ENCODE measurements at places on chromosomes 6 and 20.

DNA sequence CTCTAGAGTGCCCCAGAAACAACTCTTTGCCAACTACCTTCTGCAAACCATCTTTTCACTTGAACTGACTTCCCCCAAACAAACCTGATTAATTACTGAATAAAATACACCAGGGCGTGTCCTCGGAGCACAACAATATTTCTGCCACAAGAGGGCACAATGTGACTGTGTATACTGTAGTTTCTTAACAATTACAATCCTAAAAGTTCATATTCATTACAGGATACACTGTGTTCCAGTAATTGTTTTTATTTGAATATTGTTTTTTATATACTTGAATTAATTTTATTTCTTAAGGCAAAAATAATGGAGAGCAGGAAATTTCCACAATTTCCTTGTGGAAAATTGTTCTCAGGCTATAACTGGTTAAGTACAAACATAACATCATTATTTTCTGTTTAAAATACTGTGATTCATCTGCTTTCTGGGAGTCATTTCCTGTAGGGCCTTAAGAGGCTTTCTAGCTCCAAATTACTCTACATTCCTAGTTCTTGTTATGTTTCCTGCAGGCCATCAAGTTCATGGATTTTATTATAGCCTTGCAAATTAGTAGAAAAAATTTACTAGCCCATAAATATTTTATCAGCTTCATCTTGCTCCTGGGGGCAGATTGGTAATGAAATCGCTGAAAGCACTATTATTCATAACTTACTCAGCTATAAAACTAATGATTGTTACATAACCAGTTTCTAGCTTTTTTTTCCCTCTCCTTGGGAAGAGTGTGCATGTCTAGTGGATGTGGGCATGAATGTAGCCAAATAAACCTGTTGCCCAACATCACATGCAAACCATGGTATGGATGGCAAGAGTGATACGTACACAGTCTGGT lies 51.9 kb upstream of the SLC22A16 start:
- peak; percentile 29 for DNase-seq

GRCh38 chr6:39932386-39932910 lies 1.8 kb downstream of the MOCS1 start:
- DNase-seq: no peak

DNA sequence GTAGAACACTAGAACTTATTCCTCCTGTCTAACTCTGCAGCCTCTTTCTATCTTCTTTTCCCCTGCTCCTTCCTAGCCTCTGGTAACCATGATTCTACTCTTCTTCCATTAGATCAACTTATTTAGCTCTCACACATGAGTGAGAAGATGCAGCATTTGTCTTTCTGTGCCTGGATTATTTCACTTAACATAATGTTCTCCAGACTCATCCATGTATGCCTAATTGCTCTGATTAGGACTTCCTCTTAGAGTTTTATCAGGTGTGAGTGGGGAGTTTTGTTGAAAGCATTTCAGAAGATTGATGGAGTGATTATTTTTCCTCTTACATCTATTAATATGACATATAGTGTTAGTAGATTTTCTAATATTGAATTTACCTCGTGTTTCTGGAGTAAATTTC lies 140.4 kb downstream of the CDKAL1 start:
- no peak for DNase-seq

- DNase-seq: no peak
Observed at GRCh38 chr6:162898011-162898410, 170.2 kb downstream of the PACRG start.

DNA sequence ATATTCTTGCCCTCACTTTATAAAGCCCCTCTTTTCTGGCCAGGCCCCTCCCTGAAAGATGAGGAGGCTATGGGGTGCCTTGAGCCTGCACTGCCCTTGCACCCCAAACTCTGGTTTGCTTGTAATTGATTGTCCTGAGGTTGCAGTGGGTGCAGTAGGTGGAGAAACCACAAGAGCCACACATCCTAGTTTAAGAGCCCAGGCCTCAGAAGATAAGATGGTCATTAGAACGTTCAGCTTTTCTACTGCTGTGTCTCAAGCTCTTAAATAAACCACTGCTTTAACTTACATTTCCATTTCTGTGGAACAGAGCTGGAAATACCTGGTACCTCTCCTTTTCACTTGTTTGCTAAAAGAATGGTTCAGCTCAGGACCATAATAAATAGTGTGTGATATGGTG lies 9.0 kb downstream of the MRAP2 start:
- DNase-seq: no peak

- no peak for DNase-seq
Observed at GRCh38 chr20:58109918-58110635, 118.4 kb downstream of the ANKRD60 start.

- DNase-seq: no peak
Observed at GRCh38 chr20:32474717-32474966, 110.5 kb downstream of the NOL4L start.

DNA sequence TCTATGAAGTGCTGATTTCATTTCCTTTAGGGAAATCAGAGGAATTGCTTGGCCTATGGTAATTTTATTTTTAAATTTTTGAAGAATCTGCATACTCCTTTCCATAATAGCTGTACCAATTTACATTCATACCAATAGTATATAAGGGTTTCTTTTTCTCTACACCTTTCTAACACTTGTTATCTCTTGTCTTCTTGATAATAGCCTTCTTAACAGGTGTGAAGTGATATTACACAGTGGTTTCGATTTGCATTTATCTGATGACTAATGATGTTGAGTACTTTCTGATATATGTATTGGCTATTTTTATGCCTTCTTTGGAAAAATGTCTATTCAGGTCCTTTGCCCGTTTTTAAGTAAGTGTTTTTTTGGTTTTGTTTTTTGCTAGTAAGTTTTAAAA lies 40.8 kb downstream of the SMAP1 start:
- no peak for DNase-seq

DNA sequence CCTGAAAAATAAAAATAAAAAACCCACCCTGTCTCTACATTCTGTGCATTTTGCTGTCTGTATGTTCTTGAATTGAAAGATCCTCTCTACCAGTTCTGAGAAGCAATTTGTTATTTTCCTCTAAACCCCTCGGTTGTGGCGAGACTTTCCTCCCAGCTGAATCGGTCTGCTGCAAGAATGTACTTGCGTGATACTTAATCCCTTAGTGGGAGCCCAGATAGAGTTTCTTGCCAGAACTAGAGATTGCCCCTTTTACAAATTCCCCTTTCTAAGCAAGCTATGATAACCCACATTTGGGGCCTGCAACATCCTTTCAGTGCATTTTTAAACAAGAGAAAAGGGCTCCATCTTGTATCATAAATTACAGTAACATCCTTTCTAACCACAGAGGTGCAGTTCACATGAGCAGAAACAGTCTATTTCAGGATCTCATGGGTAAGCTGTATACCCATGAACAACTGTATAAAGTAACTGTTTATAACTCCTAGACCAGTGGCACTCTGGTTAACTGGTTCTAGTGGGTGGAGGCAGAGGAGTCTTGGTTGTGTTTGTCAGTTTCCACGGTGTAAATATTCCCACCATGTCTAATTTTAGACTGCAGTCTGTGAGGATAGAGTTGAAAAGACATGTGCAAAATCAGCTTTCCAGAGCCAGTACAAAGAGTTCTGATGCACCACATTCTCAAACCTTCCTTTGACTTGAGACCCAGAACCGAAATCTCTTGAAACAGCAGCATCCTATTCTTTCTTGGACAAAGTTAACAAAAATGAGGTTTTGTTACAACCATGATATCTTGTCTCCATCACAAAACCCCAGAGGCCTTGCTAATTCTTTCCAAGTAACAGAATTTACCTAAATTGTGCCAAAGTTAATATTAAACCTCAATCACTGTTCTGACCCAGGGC lies 113.1 kb upstream of the ZNF217 start:
- no peak for DNase-seq

DNA sequence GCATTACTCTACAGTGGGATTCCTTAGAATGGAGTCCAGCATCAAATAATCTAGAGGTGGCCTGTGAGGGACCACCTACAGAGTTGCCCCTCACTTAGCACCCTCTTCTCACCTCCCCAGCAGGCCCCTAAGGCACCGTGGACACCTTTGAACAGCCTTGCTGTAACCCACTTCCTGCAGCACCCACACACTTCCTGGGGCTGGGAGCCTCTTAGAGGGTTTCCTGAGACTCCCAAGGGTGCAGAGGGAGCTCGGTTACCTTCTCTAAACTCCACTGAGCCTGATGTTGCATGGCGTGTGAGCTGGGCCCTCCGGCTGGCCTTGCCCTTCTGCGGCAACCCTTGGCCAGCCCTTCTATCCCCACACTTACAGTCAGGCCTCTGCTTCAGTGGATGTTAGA lies 7.3 kb upstream of the SIRPG start:
- peak; percentile 54 for DNase-seq

DNA sequence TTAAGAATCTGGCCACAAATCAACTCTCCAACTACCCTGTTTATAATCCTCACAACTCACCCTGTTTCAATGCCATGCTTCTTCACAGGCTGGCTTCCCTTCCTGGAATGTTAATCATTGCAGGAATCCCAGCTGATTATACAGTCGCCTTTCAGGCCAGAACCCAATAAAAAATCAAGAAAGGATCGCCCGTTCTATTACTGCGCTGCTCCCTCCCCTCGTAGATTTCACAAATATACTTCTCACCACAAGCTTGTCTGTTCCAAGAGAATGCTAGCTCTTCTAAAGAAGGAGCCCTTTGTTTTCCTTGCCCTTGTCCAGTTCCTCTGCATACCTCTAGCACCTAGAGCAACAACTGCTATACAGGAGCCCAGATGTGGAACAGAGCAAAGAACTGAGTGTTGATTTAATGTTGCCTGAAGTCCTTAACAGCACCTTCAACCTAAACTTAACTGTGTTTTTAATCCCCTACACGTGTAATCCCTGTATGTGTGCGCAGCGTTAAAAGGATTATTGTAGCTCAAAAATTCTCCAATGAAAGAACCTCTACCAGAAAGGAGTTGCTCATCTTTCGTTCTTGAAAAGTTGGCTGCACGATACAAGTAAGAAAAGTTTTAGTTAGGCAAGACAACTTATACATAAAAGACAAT lies 988 bp downstream of the ECHDC1 start:
- DNase-seq: no peak

DNA sequence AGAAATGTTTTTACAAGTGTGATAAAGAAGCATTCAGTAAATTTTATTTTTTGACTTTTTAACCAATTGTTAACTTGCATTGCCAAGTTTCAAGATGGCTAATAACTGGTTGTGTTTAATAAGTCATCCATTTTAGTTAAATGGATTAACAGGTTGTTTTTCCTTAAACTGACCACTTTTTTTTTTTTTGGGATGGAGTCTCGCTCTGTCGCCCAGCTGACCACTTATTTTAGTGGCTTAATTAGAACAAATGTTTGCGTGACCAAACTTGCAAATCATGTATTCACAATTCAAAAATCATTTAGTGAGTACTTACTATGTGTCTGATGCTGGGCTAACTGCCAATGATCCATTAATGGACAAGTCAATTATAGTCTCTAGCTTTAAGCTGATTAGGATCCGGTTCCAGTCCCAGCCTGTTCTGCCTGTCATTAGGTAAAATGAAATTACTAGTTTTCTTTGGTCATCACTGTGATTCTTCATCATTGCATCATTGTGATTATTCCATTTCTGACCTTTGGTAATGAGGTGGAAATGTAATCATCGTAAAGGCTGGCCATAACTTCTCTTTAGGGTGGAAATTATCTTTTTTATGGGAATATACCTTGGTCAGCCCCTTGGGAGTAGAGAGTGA lies 729.2 kb upstream of the MARCKS start:
- no peak for DNase-seq

GRCh38 chr6:110530671-110531070 lies 54.3 kb upstream of the SLC22A16 start:
- DNase-seq: no peak

- no peak for DNase-seq
Observed at GRCh38 chr6:129981598-129981997, 36.8 kb upstream of the L3MBTL3 start.

GRCh38 chr6:157273756-157274470 lies 49.4 kb downstream of the TMEM242 start:
- DNase-seq: peak; percentile 71

DNA sequence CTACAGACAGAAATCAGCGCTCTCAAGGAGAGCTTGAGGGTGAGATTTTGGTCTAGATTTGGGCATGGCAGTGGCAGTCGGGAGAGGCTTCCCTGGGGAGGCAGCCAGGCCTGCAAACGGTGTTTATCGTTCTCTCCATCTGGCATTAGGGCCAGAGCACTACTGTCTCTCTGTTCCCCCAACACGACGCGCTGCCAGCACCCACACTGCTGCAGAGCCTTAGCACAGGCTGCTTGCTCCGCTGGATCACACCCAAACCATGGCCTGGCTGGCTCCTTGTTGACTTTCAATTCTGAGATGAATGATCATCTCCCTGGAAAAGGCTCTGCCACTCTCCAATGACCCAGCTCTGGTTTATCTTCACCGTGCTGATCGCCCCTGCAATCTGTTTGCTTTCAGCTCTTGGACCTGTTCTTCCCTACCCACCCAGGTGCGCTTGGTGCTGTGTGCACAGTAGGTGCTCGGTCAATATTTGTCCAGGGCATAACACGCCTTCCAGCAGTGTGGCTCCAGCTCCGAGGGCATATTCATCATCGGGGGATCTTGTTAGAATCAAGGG lies 106.1 kb downstream of the TFAP2C start:
- no peak for DNase-seq

- no peak for DNase-seq
Observed at GRCh38 chr6:46998436-46999017, 43.6 kb downstream of the ADGRF1 start.

DNA sequence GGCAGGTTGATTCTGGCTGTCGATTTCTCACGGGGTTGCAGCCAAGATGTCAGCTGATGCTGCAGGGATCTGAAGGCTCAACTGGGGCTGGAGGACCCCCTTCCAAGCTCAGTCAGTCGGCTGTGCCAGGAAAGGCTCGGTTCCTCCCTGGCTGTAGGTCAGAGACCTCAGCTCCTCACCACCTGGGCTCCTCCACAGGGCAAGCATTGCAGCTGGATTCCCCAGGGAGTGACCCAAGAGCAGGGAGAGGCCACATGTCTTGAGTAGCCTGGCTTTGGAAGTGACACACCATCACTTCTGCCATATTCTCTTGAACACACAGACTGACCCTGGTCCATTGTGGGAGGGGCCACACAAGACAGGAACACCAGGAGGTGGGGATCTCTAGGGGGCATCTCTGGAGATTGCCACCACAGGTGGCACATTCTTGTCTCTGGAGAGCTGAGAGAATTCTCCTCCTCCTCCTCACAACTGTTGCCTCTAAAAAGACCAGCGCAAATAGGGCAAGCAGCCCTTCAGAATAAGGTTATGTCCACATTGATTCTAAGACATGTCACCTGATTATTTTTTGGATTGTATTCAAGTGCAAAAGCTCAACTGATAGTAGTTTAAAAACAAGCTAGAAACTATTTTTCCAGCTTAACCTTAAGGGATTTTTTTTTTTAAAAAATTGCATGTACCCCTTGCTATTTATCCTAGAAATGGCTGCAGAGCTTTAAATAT lies 270.5 kb downstream of the NRN1 start:
- no peak for DNase-seq
